ENCODE measurements at places on chromosomes 2 and 18.
A peak's percentile ranks its signal among the peaks of the same experiment; 100 is the strongest.

DNA sequence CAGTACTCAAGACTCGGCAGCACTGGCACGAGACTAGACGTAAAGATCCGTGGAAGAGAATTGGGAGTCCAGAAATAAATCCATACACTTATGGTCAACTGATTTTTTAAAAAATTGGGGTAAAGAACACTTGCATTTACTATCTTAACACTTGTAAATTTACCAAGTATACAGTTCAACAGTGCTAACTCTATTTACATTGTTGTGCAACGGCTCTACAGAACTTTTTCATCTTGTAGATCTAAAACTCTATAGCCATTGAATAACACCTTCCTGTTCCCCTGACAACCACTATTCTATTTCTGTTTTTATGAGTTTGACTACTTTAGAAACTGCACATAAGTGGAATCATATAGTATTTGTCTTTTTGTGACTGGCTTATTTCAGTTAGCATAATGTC, 129.4 kb upstream of the SP3 start:
- DNase-seq = no peak

DNA sequence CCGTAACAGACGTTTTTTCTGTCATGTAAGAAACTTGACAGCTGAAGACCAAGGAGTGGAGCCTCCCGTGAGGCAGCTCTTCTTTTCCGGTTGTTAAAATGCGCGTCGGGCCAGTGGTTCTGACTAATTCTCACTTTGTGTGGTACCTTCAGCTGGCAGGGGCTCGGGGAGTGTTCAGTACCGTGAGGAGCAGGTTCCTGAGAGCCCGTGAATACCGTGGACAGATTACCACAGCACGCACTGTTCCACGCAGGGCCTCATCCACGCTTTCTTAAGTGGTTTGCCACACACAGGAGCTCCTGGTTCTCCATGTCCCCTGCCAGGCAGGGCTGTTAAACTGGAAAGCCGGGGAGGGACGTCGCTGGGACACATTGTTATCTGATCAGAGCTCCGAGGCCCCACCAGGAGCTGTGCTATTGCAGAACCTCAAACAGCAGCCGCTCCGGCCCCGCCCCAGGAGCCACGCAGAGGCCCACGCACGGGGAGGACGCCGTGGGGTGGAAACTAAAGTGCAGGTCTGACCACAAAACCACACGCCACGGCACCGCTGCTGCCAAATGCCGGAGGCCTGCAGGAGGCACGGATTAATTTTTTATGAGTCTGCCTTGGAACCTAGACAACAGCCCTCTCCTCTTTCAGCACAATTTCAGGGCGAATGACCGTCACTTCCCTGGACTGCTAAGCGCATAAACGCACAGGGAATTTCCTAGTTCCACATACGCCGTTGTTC, 43.3 kb downstream of the NFATC1 start:
- DNase-seq = peak; percentile 27

DNA sequence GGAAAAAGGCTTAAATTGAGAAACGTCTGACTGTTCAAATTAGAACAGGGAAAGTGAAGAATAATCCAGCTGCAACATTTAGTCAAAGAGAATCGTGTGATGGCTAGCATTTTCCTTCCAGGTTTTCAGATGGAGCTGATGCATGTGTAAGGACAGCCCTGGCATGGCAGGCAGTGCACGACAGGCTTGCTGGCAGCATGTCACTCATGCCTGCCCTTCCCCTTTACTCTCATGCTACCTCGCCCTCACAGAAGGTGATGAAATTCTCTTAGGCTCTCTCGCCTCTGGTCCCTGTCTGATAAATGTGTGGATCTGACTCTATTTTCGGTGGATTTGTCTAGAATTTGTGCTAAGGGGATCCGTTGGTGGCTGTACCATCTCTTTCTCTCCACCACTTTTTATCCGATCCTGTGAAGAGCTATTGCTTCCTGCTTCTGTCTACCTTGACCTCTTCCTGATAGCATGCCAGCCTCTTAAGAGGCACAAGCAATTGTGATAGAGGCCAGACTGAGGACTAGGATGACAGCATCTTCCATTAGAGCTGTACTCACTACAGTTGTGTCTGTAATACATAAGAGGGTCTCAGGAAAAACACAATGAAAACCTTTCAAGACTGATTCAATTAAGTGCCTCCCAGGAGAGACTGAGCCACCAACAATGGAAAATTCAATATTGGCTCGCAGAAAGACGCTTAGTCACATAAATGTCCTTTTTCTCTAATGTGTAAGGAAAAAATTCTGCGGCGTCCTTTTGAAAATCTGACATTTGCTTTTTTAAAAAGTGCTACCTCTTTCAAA, 65.6 kb upstream of the NOSTRIN start:
- DNase-seq = no peak

- DNase-seq = no peak
Measured at GRCh38 chr2:54015798-54016699, 45.3 kb upstream of the PSME4 start.

DNA sequence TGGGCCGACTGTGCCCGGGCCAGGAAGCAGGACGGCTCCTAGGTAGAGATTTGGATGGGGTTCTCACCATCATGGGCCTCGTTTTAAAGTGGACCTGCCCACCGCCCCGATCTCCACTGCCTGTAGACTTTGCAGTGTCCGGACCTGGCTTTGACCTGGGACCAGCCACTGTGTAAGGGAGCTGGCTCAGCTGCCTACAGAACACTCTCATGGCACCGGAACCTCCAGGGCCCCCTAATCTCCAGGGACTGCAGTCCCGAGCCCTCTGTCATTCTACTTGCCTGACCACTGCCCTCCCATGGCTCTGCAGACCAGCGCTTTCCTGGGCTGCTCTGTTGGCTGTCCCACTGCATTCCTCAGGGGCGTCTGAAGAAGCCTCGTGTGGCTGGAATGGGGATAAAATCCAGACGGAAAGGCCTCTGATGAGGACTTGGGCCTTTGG, 120.8 kb downstream of the GLI2 start:
- DNase-seq = no peak

GRCh38 chr2:160324917-160325316, 124.8 kb upstream of the ITGB6 start:
- no peak for DNase-seq

- DNase-seq = no peak
Measured at GRCh38 chr2:43941966-43942365, 53.8 kb downstream of the LRPPRC start.

DNA sequence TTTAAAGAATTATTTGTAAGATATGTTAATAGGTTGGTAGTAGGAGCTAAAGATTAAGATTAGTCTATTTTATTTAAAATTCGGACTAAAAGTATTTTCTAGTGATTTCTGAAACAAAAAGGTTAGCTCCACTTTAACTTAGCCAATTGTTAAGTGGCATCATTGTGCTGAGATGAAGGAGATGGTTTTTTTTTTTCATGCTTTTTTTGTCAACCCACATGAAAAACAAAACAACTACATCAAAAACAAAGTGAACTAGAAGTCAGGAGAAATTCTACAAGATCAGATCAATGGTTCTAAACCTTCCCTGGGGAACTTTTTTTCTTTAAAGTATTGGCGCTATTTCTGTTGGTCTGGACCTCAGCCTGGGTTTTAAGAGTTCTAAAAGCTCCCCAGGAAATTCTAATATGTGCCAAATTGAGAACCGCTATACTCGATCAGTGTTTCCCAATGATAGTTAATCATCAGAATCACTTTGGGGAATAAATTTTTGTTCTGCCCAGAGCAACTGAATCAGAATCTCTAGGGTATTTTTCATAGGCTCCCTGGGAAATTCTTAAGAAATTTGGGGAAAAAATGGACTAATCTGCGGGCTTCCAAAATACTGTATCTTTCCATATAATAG, 2.3 kb downstream of the ZC3H6 start:
- no peak for DNase-seq

- DNase-seq = no peak
Measured at GRCh38 chr2:144237830-144238627, 281.9 kb downstream of the ZEB2 start.

DNA sequence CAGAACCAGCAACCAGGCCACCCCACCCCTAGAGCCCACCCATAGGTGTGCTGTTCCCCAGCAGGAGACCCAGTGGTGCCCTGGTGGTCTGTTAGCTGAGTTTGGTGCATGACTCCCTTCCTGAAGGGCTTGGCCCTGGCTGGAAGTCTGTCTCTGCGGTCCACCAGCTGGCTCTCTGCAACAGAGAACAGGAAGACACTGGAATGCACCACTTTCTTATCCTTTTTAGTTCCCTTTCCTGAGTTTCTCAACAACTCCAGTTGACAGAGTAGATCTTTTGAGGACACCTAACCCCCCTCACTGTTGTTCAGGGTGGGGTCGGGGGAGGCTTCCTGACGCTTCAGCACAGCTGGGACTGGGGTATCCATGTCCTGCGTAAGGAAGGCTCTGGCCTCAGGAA, 11.9 kb upstream of the RPL37A start:
- no peak for DNase-seq

GRCh38 chr2:146251328-146251727, 1593.5 kb upstream of the ACVR2A start:
- no peak for DNase-seq

DNA sequence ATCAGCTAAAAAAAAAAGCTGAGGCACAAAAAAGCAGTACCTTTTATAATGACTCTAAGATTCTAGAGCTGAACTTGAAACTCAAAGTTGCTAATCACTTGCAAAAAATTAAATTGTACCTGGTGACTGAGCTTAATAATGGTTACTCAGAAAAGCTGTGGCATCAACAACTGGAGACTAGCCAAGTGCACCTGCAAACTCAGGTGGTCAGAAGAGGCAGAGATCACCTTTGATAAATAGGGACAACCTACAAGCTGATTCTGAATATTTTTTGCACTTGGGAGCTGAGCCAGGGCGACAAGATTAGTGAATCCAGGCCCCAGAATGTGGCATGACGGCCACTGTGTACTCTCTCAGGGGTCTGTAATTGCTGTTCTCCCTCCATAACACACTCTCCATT, 3.0 kb downstream of the ABHD3 start:
- no peak for DNase-seq

DNA sequence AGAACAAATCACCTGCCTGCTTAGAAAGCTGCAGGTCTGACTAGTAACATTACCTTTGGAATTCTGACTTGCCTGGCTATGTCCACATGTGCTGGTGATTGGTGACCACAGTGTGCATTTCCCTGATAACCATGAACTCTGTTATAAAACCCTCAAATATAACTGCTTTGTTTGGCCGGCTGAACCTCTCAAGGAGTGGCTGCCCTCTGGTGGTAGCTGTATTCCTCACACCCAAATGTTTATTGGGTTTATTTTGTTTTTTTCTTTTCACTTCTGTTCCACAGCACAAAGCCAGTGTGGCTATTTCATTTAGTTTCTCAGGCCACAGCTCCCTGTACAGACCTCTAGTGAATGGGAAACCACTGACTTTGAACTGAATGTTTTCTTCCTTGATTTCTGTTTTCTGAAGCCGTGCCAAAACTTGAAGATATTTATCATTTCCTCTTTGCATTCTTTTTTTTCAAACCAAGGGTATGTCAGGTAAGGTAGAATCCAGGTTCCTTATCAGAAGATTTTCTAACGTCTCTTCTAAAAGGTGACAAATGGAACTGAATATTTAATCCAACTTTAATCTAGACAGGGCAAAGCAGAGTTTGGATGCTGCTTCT, 549.0 kb upstream of the VRK2 start:
- DNase-seq = peak; percentile 0

GRCh38 chr2:170744248-170745002, 25.8 kb upstream of the ERICH2 start:
- no peak for DNase-seq

- peak; percentile 31 for DNase-seq
Measured at GRCh38 chr2:232901736-232902578, 31.9 kb downstream of the SNORC start.

DNA sequence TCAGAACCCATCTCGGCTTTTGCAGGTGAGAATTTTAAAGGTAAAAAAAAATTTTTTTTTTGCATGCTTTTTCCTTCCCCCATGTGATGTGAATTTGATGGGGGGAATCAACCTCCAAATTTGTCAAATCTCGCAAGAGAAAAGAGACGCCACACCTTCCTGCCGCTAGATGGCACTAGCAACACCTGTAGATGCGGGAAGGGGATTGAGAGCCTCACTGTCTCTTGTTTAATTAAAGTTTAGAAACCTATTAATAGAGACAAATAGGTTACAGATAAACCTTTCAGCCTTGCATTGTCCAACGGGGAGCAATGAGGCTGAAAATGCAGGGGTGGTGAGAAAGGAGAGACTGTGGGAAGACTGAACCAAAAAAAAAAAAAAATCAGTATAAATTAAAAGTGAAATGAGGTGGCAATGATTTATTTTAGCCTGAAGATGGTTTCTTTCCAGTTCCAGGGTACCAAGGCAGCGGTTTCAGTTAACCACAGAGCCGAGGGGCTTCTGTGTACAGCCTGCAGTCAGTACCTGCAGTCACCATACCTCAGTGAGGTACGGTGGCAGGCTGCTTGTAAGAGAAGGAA, 84.6 kb downstream of the NRP2 start:
- DNase-seq = peak; percentile 42

DNA sequence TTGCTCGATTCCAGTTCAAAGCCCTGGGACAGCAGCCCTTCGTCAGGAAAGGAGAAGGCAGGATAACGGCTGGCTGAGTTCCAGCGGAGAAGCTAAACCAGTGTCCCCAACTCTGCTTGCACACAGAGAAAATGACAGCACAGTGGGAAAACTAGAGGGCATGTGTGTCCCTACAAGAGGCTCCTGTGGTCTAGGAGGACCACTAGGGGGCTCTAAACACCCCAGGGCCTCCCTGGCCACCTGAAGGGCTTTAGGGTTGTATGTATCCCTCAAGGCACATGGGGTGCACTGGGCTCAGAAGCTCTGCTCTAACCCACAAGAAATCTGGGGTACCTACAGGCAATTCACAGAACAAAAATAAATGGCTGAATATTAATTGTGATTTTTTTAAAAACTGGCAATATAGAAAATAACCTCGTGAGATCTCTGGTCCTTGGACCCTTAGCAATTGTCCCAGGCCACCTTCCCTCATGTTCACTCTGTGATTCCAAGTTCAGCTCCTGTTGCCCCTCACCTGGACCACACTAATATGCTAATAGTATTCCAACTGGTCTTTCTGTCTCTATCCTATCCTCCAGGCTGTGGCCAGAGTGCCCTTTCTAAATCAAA, 17.5 kb downstream of the STAT1 start:
- no peak for DNase-seq

- no peak for DNase-seq
Measured at GRCh38 chr18:6719910-6720683, 9.4 kb upstream of the ARHGAP28 start.

DNA sequence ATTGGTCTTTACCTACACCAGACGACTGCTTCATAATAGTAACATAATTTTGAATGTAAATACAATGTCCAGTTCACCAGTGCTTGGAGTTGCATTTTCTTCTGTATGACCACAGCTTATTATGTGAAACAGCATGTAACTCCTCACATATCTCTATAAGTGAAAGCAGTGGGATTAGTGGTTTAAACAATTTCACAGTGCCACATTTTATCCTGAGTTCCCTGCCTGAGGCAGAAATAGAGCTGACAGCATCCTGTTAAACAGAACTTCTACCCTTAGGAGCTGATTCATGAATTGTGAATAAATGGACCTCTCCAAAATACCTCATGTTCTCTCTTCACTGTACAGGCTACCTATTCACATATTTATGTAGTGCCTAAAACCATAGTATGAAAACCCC, 542.3 kb upstream of the VWC2L start:
- no peak for DNase-seq

DNA sequence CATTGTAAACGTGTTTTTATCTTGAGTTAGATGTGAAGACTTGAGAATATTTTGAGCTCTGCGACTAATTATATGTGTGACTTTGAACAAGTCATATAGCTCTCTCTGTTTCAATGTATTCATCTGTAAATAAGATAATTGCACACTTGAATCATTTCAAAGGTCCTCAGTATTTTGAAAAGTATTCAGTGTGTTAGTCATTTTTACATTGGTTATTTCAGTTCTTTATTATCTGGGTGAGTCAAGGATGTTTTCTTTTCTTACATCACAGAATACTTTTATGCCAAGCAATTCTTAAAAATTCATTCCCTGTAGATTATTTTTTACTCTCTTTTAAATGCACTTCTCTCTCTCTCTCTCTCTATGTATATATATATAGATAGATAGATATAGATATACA, 1098.0 kb upstream of the ZEB2 start:
- no peak for DNase-seq
